Suppressor macrophage (primary cell): ENCODE measurements at places on chromosomes 11 and 22.

GRCh38 chr11:83306200-83307080, 20.3 kb upstream of the CCDC90B start:
- no peak for DNase-seq

DNA sequence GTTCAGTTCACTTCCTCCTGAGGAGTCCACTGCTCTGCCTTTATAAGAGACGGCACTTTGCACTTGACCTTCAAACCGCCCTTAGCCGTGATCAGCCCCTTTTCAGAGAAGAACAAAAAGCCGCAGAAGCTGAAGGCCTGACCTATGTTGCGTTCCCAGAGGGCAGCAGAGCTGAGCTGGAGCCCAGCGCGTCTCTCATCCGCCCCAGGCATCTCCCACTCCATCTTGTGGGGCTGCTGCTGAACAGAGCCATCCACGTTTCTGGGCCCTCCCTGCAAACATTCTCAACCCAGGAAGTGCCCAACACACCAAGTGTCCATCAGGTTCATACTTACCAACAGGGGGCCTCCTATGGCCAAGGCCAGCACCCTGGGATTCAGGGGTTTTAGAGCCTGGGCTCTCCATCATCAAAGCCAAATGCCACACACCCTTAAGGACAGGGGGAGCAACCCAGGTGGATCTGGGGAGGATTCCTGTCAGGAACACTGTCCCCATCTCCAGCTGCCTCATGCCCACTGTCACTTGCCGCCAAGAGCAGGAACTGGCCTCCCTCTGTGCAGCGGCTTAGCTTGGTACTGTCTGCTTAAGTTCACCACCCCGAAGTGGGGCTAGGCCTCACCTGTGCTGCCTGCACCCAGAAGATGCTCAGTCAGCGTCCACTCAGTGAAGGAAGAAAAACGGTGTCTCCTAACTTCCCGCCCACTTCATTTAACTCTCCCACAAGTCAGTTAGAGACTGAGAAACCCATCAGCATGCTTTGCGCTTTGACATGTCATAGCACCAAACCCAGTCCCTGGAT, 16.0 kb upstream of the EFCAB6 start:
- DNase-seq = no peak

DNA sequence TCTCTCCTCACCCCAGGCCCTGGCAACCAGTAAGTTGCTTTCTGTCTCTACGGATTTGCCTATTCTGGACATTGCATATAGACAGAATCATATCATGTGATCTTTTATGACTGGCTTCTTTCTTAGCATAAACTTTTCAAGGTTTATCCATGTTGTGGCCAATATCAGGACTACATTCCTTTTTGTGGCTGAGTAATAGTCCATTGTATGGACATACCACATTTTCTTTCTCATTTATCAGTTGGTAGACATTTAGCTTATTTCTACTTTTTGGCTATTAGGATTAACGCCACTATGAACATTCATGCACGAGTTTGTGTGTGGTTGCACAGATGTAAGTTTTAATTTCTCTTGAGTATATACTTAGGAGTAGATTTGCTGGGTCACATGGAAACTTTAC, 35.7 kb downstream of the ARFGAP3 start:
- DNase-seq = no peak

DNA sequence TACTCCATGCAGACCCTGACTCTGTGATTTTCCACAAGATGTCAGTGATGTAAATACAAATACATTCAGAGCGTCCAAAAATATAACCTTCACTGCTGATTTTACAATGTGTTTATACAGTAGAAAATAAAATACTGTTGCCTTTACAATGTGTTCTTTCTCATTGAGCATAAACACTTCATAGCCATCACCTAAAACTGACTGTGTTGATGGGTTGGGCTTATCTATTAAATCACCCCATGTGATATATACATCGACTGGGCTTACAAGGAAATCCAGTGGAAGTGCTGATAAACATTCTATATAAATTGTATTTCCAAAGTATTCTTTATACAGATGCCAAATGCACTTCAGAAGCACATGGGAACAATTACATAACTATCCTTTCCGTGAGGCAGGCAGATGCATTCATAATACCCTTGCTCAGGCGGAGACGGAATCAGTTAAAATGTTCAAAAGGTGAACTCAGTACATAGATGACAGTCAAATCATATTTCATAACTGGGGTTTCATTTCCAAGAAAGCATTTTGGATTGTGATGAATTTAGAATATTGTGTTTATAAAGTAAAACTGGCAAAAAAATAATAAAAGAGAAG, 27.7 kb downstream of the DDI1 start:
- DNase-seq = peak; percentile 17

- no peak for DNase-seq
Measured at GRCh38 chr11:69287968-69288882, 5.7 kb upstream of the MYEOV start.

- DNase-seq = peak; percentile 65
Measured at GRCh38 chr22:36206255-36206654, 4.6 kb upstream of the APOL4 start.

DNA sequence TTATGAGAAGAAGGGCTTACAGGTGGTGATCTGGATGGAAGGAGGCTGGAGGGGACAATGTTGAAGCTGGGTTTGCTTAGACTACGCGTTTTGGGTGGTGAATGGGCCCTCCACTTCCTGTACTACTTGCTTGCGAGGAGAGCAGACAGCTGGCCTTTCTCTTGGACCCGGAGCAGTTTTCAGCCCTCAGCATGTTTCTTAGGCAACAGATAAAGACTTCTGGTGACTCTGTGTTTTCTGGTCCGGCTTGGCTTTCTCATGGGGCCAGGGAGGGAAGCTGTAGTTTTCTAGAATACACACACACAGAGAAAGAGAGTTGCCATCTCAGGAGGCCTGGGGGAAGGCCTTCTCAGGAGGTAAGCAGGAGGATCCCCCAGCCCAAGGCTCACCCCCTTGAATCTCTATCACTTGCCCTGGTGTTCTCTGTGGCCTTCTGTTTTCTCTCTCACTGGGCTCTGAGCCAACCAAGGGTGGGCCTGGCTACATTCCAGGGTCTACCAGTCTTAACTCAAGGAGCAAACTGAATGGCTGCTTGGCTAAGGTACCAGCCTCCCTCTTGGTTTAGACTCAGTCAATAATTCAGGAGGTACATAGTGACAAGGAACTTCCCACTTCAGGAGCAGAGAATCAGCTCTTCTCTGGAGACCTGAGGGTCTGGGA, 2.4 kb downstream of the CCS start:
- DNase-seq = peak; percentile 47

GRCh38 chr11:132620423-132620822, 911.9 kb downstream of the OPCML start:
- no peak for DNase-seq

DNA sequence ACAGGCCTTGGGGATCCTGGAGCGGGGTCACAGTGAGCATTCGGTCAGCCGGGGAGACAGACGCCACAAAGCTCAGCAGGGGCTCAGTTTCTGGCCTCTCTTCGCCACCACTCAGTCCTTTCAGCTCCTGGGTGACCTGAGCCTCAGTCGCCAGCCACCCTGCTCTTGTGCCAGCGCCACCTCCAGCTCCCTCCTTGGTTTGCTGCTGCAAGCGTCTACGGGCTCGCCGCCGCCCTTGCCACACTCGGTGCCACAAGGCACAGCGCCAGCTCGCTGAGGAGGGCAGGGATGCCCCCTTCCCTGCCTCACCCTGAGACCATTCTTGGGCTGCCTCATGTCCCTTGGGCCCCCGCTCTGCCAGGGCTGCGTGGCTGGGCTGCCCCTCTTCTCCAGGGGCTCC, 1.5 kb upstream of the EEF1G start:
- DNase-seq = no peak

DNA sequence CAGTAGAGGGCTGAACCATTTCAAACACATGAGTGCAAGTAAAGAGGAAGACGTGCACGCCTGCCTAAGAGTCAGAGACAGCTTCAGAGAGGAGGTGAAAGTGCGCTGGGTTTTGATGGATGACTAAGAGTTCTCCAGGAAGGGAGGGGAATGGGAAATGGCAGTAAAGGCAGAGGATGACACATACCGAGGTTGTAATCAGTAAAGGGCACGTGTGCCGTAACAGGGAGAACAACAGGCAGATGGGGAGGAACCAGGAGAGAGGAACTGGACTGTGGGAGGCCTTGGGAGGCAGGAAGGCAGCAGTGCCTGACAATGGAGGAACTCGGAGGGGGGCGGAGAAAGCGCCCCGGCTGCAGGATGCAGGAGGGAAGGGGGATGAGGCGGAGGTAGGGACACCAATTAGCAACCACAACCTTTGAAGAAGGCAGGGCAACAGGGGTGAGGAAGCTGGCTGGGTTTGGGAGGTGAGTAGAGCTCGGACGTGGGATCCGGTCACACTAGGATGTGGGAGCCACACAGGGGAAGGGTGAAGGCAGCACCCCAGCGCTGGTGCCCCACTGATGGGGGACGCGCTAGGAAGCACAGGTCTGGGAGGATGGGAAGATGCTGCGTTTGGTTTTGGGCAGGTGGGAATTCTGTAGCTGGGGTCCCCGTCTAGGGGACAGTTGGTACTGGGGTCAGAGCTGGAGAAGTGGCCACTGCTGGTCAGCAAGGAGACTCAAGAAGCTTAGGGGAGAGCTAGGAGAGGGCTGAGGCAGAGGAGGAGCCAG, 67.4 kb downstream of the SCUBE1 start:
- peak; percentile 83 for DNase-seq

DNA sequence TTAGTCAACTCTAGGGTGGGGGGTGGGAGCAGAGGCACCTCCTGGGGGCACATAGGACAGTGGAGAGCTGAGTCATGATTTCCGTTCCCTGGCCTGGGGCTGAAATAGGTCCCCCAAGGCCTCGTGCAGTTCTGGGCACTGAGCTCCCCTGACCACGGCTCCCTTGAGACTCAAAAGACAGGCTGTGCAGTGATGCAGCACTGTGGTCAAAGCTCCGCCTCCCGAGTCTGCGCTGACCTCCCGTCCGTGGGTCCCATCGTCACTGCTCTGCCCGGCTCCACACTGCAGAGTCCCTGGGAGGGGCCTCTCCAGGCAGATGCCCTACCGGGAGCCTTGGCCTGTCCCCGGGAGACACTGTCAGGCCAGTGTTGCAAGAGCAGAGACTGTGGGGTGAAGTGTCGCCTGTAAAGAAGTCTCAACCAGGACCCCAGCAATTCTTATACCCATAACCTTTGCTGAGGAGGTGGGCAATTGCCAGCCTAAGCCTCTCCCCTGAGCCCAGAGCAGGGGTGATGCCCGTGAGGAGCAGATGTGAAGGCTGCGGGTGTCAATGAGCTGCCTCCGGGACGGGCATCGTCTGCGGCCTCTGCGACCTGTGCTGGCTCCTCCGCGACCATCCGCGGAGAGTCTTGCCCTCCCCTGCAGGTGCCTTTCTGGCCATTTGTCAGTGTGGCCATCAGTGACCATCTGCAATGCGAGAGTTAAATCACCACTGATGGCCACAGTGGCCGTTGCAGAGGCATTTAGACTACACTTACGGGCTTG, 877.3 kb downstream of the BRD1 start:
- no peak for DNase-seq

GRCh38 chr11:125211191-125211947, 46.8 kb downstream of the PKNOX2 start:
- no peak for DNase-seq

- DNase-seq = peak; percentile 78
Measured at GRCh38 chr22:21855676-21856075, 11.8 kb downstream of the MAPK1 start.

DNA sequence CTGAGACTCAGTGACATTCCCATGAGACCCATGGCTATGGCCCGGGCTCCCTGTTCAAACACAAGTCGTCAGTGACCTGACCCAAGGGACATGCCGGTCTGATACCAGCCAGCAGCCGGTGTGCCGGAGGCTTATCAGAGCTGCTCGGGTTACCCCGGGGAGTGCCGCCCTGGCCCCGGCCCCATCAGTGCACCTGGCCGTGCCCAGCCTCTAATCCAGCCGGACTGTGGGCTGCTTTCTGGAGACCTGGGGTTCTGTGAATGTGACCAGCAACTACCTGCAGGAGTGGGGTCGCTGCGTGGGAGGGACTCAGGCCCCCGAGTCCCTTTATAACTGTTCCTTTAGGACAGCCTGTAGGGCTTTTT, 52.7 kb downstream of the LINC01488 start:
- DNase-seq = no peak

GRCh38 chr22:46694416-46695170, 43.5 kb downstream of the CERK start:
- no peak for DNase-seq

- DNase-seq = no peak
Measured at GRCh38 chr22:43267332-43267980, 75.7 kb downstream of the SCUBE1 start.

GRCh38 chr22:40534379-40535188, 101.9 kb downstream of the MRTFA start:
- DNase-seq = peak; percentile 82

DNA sequence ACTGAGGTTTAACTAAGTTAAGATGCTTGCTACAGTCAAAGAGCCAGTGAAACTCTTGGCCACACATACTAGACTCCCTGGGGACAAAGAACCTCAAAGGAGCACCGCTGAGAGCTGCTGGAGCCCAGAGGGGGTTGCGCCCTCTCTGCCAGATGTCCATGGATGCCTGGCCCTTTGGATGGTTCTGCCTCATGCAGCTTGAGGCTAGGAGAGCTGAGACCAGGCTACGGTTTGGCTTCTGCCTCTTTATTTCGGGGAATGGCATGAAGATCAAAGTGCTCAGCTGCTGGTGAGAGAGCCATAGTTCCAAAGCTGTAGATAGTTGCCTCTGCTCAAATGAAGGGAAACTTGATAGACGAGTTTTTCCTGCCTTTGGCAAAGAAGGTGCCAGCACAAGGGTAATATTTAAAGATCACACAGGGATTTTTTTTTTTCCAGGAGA, 43.0 kb downstream of the RASSF10 start:
- no peak for DNase-seq

GRCh38 chr11:124627546-124627945, 4.9 kb downstream of the TBRG1 start:
- DNase-seq = no peak

- DNase-seq = no peak
Measured at GRCh38 chr11:107276077-107276476, 181.5 kb downstream of the CWF19L2 start.

DNA sequence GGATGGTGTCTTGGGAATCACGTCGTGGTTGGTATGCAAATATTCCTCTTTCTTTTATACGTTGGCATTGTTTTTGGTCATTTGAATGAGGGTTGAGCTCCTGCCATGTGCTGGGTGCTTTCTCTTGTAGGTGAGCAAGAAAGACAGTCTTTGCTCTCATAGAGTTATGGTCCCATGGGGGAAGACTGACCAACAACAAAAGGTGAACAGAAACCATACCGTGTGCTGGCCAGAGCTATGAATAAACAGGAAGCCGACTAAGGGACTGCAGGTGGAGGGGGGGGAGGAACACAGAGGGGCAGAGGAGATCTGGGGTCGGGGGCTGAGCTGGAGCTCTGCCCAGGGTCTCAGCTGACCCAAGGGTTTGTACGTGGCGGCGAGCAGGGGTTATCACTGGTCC, 245.3 kb downstream of the CTTN start:
- DNase-seq = no peak

GRCh38 chr11:76316726-76317125, 64.2 kb downstream of the THAP12 start:
- no peak for DNase-seq

GRCh38 chr22:50531546-50531961, 1.7 kb upstream of the TYMP start:
- DNase-seq = peak; percentile 91

GRCh38 chr22:44331881-44332714, 19.3 kb upstream of the SHISAL1 start:
- DNase-seq = no peak
